Caco-2 (cell line): ENCODE measurements at places on chromosomes 2 and 18.

DNA sequence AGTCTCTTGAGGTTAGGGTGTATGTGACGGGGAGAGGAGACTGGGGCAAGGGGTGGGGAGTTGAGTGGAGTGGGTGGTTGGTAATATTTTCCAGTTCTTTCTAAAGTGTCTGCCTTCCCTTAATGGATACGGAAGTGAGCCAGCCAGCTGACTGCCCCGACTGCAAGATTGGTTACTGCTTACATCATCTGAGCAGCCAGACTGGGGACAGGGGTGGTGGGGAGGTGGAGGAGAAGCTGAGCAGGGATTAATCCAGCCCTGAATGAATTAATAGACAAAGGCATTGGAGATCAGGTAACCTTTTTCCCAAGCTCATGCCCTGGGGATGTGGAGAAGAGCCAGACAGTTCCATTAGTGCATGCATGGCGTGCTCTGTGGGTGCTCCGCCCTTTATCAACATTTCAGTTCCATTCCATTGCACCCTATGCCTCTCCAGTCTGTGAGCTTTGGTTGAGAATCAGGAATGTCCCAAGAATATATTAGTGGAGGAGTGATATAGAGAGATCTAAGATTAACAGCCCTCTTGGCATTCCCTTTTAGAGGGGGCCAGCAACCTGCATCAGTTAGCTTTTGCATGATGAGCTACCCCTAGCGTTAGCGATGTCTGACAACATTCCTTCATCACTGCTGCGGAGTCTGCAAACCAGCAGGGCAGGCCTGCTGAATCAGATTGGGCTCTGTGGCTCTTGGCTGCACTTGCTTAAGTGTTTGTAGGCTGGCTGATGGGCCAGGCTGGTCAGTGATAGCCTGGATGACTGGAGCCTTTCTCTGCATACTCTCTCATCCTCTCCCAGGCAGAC lies 67.4 kb downstream of the TNP1 start:
- no peak for DNase-seq

GRCh38 chr18:228586-228985 lies 39.3 kb downstream of the THOC1 start:
- DNase-seq: no peak

- DNase-seq: no peak
Measured at GRCh38 chr2:5538772-5539171, 153.4 kb upstream of the SOX11 start.

GRCh38 chr2:206824993-206825392 lies 59.6 kb downstream of the FASTKD2 start:
- no peak for DNase-seq

- DNase-seq: no peak
Measured at GRCh38 chr2:204498291-204498690, 47.0 kb upstream of the PARD3B start.
